ENCODE measurements at places on chromosomes 2 and 18.

DNA sequence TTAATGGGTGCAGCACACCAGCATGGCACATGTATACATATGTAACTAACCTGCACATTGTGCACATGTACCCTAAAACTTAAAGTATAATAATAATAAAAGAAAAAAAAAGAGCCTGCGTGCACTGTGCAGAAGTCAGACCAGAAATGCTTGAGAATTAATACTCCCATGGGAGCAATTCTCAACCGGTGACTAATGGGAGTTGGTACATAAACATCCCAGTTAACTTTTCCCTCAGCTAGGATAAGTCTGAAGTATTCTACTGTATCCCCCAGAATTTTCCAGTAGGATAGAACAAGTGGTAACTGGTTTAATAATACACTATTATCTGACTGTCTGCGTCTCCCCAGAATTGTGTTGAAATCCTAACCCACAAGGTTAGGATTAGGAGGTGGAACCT lies 113.6 kb upstream of the COL5A2 start:
- DNase-seq: no peak

- no peak for DNase-seq
These were observed 202.4 kb downstream of the TDRD15 start for GRCh38 chr2:21326152-21326551.

GRCh38 chr2:156333951-156334495 lies 1.5 kb upstream of the NR4A2 start:
- no peak for DNase-seq

GRCh38 chr2:199704358-199705238 lies 146.4 kb downstream of the FTCDNL1 start:
- no peak for DNase-seq

DNA sequence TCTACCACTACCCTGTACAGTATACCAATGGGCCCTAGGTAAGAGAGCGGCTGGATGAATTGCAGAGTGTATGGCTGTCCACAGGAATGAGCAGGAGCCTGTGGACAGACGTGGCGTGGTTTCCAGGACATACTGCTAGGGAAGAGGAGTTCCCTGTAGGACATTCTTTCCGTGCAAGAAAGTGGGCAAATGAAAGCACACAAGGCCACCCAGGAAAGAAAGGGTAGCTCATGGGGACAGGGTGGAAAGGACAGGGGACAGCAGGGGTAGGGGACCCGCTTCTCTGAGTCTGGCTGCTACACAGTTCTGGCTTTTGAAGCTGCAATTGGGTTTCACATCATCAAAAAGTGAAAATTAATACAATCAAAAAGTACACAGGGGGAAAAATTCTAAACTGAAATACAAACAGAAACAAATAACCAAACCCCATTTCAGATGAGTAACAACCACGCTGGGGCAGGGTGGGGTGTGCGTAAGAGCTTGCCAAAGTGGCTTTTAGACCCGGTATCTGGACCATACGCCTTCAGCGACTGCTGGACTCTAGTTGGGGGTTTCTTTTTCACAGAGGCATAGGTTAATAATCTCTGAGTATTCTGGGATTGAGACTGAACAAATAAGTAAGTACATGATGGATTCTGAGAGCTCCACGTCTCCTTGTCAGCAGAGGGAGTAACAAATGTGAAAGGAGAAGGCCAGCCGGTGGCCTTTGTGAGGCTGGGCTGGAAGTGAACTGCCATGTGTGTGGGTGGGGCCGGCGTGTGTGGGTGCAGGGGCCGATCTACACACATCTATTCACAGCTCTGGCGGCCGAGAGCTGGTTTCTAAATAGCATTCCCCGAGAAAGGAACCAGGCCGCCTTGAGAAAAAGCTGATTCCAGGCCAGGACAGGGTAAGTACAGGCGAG lies 84.0 kb downstream of the HDAC4 start:
- DNase-seq: no peak

- no peak for DNase-seq
These were observed 264.2 kb downstream of the RPRM start for GRCh38 chr2:153214337-153214736.

GRCh38 chr18:24915547-24915946 lies 436.4 kb downstream of the ZNF521 start:
- DNase-seq: no peak

- no peak for DNase-seq
These were observed 73.5 kb downstream of the KCNF1 start for GRCh38 chr2:10985260-10985659.

DNA sequence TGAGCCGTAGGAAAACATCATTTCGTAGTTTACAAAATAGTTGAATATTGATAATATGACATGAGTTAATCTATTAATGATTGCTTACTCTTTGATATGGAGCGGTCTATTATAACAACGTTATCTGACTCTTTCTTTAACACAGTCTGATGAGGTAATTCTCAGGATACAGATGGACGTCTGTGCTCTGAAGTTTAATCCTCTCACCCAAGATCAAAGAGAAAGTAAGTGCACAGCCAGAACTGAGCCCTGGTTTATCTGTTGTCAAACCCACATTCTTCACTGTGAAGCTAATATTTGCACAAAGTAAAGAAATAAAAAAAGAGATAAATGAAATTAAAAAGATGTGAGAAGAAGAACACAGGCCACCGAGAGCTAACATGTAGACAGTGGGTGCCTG lies 190.9 kb upstream of the COPS8 start:
- no peak for DNase-seq

DNA sequence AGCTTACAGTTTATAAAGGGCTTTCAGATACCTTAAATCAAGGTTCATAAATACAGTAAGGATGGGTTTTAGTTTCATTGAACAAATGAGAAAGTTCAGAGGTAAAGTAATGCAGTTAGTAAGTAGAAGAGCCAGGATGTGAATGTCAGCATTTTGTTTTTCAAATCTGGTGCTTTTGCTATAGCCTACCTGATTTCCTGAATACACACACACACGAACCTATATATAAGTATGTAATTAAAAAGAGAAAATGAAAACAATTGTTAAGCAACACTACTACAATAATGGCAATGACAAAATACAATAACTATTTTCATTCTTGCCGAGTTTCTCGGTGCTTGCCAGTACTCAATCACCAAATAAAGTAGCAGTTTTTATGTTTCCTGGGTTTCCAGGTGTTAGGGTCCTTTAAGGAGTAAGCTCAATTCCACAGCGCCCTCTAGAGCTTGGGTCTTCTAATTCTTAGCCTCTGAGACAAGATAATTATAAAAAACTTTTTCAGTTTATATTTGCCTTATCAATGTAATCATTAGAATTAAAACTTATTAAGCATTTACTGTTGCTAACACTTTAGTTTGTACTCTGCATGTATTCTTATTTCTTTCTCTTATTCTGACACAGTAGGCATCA lies 512.9 kb upstream of the ACVR2A start:
- DNase-seq: no peak

DNA sequence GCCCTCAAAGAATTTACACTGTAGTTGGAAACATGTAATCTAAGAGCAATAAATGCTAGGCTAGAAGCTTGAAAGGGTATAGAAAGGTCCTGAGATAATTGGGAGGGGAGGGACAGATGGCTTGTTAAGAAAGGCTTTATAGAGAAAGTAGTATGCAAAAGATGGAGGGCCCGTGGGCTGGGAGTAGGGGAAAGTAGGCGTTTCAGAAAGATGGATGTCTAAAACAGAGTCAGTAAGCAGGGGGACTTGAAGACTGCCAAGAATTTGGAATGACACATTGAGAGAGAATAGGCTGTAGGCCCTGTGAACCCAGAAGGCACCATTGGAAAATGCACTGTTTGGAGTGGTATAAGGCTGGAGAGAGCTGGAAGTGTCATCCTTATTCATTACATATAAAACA lies 822 bp downstream of the PSMG2 start:
- DNase-seq: no peak

DNA sequence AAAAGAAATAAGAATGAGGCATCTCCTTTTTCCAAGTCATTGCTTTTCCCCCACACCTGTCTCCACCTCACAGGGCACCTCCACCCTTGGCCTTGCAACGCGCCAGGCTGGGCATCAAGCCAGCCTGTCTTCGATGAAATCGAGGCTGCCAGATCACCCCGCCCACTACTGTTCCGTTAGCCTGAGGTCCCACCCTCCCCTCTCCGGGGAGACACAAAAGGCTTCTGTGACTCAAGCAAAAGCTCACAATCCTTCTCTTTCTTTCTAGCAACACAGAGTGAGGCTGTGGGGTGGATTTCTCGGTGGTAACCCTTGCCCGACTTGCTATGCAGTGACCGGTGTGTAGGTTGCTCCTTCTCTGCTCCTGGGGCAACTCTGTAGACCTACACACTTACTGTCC lies 9.9 kb downstream of the TNP1 start:
- DNase-seq: no peak

DNA sequence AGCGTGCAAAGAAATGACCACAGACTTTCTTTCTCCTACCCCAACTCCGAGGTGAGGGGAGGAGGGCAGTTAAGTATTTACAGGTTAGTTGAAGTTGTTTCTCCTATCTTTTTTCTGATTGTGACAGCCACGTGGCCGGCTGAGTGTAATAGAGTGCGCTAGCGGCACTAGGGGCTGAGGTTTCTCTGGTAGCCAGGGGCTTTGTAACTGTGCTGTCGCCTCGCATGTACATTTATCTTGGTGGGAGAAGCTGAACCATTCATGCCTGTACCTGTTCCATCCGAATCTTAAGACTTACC lies 214.1 kb upstream of the STON1 start:
- no peak for DNase-seq

GRCh38 chr2:57402755-57403154 lies 643.9 kb upstream of the VRK2 start:
- DNase-seq: no peak

- DNase-seq: no peak
These were observed 890.4 kb downstream of the TRIB2 start for GRCh38 chr2:13607139-13607538.

GRCh38 chr18:60549338-60549960 lies 176.9 kb upstream of the MC4R start:
- DNase-seq: peak; percentile 56

DNA sequence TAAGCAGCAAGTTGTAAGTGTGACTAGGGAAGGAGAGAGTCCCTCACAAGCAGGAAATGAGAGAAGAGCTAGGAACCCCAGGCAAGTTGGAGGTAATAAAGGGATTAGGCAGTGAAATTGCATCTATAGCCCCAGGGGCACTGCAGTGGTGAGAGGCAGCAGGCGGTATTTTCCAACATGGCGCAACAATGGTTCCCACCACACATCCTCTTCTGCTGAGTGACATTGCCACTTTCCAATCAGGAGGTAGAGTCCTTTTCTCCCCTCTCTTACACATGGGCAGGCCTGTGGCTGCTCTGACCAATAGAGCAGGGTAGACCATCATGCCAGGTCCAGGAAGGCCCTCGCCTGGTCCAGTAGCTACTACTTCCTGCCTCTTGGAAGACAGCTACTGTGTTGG lies 86.6 kb downstream of the DNER start:
- DNase-seq: no peak

DNA sequence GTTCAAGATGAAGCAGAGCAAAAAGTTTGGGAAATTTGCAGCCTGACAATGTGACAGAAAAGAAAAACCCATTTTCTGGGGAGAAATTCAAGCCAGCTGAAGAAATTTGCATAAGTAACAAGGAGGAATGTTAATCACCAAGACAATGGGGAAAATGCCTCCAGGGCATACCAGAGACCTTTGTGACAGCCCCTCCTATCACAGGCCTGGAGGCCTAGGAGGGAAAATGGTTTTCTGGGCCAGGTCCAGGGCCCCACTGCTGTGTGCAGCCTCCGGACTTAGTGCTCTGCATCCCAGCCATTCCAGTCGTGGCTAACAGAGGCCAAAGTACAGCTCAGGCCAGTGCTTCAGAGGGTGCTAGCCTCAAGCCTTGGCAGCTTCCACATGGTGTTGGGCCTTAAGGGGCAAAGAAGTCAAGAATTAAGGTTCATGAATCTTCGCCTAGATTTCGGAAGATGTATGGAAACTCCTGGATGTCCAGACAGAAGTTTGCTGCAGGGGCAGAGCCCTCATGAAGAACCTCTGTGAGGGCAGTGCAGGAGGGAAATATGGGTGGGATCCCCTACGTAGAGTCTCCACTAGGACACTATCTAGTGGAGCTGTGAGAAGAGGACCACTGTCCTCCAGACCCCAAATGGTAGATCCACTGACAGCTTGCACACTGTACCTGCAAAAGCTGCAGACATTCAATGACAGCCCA lies 314.1 kb upstream of the TRIB2 start:
- no peak for DNase-seq

- no peak for DNase-seq
These were observed 17.4 kb downstream of the GPR45 start for GRCh38 chr2:105258835-105259350.

DNA sequence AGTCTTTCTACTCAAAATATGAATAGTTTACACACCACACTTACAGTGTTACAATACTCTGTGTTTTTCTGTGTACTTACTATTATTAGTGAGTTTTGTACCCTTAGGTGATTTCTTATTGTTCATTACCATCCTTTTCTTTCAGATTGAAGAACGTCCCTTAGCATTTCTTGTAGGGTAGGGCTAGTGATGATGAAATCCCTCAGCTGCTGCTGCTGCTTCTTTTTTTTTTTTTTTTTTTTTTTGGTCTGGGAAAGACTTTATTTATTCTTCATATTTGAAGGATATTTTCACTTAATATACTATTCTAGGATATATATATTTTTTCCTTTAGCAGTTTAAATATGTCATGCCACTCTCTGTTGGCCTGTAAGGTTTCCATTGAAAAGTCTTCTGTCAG lies 29.0 kb upstream of the SERPINB2 start:
- no peak for DNase-seq
